ENCODE measurements at places on chromosomes 12 and 14.

DNA sequence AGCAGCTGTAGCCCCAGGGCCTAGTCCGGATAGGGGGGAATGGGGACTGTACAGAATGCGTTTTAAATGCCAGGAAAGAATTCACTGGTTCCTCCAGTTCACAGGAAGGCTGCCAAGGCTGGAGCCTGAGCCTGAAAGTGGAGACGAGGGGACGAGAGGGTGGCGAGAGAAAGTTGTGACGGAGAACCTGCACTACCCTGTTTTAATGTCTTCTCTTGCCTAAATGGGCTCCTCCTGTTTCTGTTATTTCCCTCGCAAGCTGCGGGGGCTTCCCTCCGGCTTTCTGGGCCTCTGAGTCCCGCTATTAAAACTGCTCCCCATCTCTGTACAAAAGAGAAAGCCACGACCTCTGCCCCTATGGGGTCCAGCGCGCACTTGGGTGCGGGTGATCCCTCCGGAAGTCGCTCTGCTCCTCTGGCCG is 4.5 kb downstream of the C1QL4 start:
- no peak for DNase-seq

DNA sequence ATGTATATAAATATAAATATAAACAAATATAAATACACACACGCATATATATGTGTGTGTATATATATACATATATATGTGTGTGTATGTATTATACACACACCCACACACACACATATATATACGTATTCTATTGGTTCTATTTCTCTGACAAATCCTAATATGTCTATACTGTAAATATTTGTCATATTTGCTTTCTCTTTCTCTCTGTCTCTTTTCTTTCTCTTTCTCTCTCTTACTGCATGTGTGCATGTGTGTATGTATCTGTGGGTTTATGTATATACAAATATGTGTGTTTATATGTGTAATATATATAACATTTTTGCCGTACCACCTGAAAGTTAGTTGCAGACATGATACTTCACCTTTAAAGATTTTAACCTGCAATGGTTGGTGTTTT is 174.2 kb upstream of the PLEKHG7 start:
- DNase-seq, result no peak

DNA sequence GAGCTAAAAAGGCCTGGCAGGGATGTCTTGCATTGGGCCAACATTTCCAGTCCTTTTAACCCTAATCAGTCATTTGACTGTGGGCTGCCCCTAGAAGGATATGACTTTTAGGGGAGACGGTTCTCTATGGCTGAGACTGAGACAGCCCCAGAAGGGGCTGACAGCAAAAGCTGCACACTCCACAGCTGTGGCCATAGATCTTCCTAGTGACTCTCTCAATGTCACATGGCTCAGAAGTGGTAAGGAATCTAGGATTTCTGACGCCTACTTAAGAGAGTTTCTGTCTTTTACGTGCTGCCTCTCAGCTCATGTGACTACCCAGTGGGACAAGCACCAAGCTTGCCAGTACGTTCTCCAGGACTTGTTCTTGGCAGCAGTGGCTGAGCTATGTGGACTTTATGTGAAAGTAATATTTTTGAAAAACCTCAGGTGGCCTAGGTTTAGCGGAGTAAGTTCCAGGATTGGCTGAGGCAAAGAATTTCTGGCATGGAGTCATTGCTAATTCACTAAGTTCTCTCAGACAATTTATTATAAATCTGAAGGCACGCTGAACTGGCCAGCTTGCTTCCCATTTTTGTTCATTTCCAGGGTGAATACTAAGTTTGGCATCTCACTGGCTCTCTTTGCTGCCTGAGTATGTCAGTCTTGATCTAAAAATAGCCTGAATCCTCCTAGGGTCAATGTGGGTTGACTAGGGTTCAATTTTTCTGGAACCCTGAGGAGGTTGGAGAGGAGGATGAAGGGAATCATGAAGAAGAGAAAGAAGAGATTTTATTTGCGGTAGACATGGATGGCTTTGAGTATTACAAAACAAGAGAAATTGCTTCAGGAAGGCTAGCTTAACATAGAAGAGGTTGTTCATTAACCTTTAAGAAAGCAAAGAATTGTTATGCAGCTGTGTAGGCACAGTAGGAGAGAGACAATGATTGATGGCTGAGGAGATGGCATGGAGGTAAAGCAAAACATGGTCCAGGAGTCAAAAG is 271.8 kb downstream of the AEBP2 start:
- no peak for DNase-seq

DNA sequence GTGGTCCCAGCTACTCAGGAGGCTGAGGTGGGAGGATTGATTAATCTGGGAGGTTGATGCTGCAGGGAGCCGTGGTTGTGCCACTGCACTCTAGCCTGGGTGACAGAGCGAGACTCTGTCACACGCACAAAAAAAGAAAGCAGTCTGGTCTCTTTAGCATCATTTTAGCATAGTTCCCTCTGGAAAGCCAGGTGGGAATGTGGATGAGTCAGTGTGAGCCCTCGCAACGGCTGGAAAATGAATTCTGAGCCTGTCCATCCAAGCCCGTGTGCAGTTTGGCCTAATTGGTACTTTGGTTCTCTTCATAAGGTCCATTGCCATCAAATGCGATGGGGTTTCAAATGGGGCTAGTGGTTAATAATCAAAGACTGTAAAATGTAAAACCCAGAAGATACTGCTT is 2.4 kb downstream of the MYL2 start:
- no peak for DNase-seq

DNA sequence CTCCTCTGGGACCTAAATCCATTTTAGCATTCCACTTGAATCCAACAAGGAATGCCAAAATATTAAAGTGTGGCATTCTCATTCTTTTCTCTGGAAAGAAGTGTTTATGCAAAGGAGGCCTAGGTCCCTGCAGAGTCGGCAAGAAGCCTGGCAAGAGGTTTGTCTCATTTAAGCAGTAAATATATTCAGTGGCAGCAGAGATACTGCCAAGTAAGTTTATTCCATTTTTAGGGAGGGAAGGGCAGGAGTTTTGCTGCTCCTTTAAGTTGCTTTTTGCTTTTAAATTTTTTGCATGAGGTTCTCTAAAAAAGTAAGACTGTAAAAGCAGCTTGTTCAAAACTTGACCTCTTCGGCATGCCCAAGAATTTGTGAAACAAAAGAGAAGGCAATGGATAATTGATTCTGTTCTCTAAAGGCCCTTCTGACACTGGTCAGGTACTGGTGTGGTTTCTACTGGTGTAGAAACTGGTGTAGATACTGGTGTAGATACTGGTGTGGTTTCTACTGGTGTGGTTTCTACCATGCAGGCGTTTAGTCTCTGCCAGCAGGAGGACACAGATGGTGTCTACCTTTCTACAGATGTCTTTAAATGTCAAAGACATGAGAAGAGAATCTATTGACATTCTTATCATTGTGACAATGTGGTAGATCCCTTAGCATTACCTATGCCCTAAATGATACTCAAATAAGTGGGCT is 107.3 kb downstream of the SAMD4A start:
- DNase-seq, result no peak

GRCh38 chr14:103347091-103347815 is 13.2 kb downstream of the EIF5 start:
- no peak for DNase-seq

DNA sequence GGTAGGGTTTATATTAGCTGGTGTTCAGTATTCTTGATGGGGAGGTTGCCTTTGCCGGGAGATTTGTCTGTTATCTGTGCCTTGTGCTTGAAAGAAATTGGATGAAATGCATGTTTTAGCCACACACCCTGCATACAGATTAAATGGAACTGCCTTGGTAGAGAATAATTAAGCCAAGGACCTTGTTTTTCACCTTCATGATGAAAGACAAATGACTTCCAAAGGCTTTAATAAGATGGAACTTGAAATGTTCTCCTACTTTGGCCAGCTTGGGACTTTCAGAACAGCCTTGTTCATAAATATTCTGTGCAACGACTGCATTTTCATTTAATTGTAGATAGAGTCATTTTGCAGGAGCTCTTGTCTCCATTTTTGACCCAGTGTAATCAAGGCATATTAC is 21.2 kb downstream of the JDP2 start:
- no peak for DNase-seq

- DNase-seq, result no peak
These were observed 101.8 kb upstream of the EGLN3 start for GRCh38 chr14:34052658-34053014.

GRCh38 chr14:89849931-89850330 is 104.6 kb downstream of the EFCAB11 start:
- DNase-seq, result no peak

DNA sequence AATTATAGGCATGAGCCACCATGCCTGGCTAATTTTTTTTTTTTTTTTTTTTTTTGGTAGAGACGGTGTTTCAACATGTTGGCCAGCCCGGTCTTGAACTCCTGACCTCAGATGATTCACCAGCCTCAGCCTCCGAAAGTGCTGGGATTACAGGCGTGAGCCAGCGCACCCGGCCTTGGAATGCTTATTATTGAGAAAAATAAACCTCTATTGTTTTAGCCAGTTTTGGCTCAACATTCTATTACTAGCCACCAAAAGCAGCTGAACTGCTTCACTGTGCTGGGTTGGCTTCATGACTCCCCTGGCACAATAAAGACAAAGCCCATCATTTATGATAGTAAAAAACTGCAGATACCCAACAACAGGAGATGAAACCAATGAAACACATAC is 93.5 kb upstream of the CEP83 start:
- no peak for DNase-seq

GRCh38 chr12:64745980-64746379 is 13.2 kb downstream of the GNS start:
- no peak for DNase-seq

GRCh38 chr12:103546959-103547358 is 40.1 kb upstream of the STAB2 start:
- DNase-seq, result no peak

DNA sequence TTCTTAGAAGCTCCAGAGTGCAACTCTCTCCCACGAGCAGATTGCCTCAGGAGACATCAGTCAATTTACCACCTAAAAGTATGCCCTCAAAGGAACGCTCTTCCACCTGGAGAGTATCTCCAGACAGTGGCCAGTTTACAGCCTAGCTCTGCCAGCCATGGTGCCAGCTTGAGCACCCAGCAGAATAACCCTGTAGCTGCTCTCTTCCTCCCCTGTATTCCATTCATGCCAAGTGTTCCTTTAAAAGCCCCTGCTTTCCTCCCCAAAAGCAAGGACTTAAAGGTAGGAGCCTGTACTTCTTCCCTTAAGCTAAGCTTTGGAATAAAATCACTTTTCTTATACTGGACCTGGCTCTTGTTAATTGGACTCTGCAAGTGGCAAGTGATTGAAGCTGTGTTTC is 245.4 kb upstream of the TMEM132C start:
- no peak for DNase-seq

DNA sequence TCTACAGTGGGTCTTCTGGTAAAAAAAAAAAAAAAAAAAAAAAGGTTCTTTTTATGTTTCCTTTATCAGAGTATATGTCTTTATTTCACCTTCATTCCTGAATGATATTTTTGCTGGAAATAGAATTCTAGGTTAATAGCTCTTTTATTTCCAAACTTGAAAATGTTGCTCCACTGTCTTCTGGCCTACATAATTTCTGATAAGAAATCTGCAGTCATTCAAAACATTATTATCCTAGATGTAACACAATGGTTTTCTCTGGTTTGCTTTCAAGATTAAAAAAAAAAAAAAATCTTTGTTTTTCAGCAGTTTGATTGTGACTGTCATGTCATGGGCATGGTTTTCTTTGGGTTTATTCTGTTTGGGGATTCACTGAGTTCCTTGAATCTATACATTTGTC is 19.5 kb downstream of the DCP1B start:
- no peak for DNase-seq

GRCh38 chr12:11677752-11678151 is 28.3 kb downstream of the ETV6 start:
- DNase-seq, result no peak

DNA sequence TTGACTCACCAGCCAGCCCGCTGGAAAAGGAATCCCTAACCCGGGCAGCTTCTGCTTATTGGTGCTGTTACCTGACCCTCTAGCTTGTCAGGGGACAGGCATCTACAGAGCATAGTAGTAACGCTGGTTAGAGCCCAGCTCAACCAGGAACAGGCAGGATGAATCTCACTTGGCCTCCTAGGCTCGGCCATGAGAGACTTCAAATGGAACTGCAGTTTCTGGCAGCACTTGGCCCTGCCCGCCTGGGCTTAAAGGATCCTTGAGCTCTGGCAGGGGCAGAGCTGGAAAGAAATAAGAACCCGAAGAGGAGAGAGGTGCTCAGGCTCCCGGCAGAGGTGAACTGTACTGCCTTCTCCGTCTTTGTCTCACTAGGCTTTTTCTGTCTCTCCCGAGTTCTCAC is 2.3 kb upstream of the LHX5 start:
- DNase-seq, result no peak

GRCh38 chr14:39582028-39582654 is 149.9 kb upstream of the FBXO33 start:
- no peak for DNase-seq

DNA sequence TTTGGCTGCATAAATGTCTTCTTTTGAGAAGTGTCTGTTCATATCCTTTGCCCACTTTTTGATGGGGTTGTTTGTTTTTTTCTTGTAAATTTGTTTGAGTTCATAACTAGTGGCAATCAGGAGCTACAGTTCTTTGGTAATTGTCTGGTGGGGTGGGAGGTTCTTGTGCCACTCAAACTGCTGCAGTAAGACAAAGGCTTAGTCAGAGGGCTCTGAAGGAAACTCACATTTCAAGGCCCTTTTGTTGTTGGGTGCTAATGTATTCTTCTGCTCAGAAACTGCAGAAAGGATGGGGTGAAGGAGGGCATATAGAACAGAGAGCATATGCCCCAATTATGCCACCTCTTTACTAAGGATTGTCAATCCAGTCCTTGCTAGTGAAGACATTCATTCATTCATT is 21.9 kb downstream of the MYRFL start:
- DNase-seq, result no peak

- no peak for DNase-seq
These were observed 35.9 kb upstream of the CLIP1 start for GRCh38 chr12:122458105-122459035.

GRCh38 chr12:23621900-23622299 is 327.6 kb downstream of the SOX5 start:
- no peak for DNase-seq

DNA sequence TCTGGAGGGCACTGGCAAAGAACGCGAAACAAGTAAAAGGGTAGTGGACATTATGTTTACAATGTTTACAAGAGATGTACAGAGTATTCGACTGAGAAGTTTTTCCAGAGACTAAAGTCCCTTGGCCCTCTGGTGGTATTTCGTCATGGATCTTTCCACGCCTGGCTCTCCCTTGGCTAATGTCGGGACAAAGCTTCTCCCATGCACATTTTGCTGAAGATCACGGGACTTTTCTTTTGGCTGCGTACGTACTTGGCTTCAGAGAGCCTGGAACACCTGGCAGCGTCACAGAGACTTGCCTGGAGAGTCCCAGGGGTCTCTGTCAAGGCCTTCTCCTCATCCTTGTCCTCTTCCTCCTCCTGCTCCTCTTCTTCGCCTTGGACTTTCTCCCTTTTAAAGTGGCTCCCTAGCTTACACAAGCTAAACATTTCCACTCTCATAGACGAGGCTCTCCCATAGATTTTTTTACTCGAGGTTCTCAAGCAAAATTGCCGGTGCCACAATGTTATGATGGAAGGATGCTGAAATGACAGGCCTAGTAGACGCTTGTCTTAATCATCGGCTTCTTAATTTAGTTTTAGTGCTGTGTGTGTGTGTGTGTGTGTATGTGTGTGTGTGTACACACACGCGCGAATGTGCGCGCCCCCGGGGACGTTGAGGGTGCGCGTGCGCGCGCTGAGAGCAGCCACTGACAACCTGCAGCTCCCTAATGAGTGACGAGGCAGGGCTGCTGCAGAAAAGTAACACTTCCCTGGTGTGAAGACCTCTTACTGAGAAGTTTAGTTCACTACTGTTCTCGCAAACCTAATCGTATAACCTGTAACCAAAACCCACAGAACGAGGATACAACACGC is 4.9 kb upstream of the FOXG1 start:
- no peak for DNase-seq
